ENCODE measurements at places on chromosomes 7 and 10.

DNA sequence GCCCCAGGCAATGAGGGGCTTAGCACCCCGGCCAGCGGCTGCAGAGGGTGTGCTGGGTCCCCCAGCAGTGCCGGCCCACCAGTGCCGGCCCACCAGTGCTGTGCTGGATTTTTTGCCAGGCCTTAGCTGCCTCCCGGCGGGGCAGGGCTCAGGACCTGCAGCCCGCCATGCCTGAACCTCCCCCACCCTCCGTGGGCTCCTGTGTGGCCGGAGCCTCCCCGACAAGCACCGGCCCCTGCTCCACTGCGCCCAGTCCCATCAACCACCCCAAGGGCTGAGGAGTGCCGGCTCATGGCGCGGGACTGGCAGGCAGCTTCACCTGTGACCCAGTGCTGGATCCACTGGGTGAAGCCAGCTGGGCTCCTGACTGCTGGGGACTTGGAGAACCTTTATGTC lies 3.5 kb upstream of the ACSL5 start:
- no peak for DNase-seq

- no peak for DNase-seq
Observed at GRCh38 chr10:96846395-96846794, 14.3 kb downstream of the LCOR start.

DNA sequence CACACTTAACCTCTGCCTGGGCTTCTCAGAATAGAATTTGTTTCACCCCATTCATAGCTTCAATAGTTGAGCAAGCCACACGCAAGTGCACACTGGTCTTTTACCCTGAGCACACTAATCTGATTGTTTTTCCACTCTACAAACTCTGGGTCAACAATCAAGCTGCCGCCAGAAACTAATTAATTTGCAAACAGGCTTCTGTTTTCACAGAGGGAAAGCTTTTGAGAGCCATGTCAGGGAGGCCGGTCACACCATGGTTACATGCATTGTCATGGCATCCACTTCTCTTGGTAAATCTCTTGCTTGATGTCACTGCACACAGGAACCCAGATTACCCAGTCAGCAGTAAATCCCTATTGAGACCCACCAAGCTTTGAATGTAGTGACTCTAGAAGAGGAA lies 154.2 kb downstream of the SEMA3A start:
- DNase-seq = peak; percentile 23

DNA sequence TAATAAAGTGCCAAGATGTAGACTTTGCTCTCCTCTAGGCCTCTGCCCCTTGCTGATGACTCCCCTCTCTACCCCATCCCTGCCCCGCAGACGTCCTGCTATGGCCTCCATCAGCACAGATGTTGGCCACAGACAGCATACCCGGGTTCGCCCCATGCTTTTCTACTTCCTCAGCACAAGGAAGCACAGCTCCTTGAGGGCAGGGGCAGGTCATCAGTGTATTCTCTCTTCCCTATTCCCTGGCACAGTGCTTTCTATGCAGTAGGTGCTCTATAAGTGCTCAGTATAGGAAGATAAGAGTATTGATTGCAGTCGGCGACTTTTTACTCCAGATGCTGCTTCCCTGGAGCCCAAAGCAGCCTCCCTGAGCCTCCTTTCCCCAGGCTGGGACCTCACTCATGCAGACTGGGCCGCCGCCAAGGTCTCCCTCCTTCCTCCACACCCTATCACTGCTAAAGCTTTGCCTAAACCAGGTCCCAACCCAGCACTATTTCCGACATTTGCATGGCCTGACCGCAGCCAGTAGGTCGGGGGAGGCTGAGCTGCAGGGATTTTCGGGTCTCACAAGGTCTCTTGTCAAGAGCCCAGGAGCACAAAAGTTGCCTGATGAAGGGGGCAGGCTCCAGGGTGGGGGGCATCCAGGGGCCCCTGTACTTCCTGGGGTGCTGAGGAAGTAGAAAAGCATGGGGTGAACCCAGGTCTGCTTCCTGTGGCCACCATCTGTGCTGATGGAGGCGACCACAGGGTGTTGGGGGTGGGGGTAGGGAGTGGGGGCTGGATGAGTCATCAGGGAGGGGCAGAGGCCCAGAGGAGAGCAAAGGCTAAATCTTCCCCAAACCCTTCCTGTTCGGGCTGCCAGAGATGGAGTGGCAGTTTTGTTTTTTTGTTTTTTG lies 8.0 kb downstream of the CALHM3 start:
- DNase-seq = no peak

- DNase-seq = no peak
Observed at GRCh38 chr7:84112771-84113170, 81.8 kb downstream of the SEMA3A start.

DNA sequence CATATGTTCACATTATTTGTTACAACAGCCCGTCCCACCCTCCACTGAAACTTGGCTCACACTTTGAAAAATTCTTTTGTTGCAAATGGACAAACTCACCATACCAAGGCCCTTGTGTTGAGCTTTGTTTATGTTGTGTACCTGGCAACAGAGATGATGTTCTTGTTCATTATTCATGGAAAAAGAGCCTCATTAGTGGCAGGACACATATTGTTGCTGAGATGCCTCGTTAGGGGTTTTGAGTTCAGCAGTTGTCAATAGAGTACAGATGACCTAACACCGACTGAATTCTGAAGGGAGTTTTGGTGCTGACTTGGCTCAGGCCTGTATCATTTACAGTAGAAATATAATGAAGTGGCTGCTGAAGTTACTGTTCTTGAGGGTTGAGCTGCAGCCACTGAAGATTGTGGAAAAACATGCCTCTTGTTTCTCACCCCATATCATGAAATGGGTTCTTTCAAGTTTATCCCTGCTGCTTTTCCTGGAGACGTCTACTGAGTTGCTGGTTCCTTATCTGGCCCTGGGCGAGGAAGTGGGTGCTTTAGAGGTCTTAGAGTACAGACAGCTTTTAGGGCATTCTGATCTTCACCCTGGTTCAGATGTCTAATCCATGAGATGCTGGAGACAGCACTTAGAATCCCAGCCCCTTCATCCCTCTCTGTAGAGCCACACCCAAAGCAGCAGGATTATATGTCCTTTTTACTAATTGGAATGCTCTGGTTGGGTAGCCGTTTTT lies 149.7 kb downstream of the WNT2 start:
- no peak for DNase-seq

GRCh38 chr7:139854124-139854511 lies 25.1 kb downstream of the TBXAS1 start:
- DNase-seq = no peak

DNA sequence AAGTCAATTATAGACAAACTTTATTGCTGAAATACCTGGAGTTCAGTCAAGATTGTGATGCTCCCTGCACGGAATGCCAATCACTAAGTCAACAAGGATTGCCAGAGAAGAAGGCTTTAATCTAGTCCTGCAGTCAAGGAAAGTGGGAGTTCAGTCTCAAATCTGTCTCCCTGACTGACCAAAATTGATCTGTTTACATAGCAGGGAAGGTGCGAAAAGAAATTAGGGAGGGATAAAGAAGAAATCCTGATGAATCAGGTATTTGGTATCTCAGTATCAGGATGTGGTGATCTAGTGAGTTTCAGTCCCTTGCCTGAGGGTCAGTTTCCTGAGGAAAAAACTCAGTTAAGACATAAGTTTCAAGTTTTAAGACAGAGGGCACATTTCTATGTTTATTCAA lies 2.1 kb upstream of the AKR1D1 start:
- no peak for DNase-seq

GRCh38 chr10:60807499-60807898 lies 29.2 kb downstream of the CDK1 start:
- DNase-seq = no peak

DNA sequence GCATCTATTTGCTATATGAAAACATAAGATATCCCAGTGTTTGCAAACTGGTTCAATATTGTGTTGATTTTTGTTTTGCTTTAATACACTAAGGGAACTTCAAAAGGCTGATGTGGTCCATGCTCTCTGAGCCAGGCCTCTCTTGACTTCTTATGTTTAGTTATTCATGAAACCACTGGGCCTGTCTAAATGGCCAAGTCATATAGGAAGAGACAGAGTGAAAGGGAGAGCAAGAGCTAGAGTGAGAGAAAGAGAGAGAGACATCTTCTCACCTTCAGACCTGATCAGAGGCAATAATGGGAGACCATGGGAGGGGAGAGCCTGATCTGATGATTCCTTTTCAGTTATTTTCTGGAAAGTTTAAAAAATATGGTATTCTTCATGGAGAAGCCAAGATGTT lies 6.1 kb upstream of the FAS start:
- DNase-seq = no peak

DNA sequence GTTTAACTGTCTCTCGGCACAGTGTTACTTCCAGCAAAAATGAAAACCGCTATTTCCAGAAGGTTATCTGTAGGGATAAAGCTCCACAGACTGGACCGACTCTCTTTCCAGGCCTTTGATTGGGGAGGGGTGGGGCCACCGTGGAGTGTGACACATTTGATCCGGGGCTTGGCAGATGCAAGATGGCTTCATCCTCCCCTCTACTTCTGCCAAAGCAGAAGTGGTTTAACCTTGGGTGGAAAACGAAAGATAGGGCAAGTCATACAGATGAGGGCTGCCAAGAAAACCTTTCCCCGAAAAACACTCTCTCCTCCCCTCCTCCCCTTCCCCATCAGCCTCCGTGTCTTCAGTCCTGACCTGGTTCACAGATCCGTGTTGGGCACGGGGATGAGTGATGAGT lies 139.7 kb upstream of the SH2B2 start:
- DNase-seq = no peak

DNA sequence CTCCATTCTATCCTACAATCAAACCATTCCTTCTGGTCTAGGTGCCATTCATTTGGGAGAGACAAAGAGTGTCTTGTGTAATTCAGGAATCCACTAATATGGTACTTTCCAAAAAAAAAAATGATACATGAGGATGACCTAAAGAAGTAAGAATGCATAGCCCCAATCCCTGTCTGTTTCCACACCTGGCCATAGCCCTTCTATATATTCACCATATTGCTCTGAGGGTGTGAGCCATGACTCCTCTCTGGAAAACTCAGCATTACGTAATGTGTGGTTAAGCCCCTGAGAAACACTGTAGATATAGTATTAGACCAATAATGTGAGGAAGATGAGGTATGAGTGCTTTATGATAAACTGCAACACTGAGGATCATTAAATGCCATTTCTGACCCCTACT lies 592.7 kb downstream of the INHBA start:
- no peak for DNase-seq

DNA sequence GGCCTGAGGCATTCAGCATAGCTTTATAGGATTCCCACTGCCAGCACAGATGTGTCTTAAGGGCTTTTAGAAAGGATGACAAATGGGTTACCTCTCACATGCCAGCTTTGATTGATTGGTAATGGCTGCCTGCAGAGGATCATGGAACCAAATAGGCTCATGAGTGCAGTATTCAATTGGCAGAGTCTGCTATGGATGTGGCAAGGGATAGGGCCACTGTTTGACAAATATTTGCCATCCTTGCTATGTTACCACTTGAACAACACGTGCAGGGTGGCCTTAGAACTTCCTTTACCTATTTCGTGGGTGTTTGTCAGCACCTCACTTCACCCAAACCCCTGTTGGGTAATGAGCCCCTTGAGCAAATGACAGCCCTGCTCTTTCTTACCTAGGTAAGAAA lies 139.2 kb downstream of the C10orf105 start:
- DNase-seq = no peak

DNA sequence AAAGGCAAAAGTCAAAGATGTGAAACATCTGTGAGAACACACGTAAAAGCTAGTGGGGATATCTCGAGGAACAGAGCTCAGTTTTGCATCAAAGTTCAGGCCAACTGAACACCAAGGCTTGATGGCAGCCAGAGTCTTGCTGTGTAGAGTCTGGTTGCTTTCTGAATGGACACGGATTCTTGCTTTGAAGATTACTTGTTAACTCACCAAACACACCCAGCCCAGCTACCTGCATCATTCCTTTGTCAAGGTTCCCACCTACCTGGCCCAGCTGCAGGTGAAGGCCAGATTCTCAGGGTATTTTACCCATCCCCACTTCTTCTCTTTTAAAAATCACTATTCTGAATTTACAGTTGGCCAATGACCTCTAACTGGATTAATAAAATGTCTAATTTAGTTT lies 174.4 kb upstream of the PHYHIPL start:
- DNase-seq = no peak

GRCh38 chr7:81607987-81608386 lies 161.9 kb downstream of the HGF start:
- no peak for DNase-seq

DNA sequence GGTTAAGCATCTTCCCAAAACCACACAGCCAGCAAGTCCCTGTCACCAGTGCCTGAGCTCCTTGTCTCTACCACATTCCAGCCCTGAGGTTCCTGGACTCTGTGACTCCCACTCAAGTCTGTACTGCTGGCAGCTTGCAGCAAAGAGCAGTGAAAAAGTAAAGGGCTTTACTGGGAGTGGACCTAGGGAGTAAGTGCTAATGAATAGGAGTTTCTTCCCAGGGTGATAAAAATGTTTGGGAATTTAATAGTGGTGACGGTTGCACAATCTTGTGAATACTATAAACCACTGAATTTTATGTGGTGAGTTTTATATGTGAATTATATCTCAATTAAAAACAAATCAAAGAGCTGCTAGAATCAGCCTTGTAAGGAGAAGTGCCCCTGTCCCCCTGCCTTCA lies 22.6 kb downstream of the HSPA12A start:
- no peak for DNase-seq

GRCh38 chr7:47902013-47902412 lies 46.3 kb downstream of the PKD1L1 start:
- no peak for DNase-seq

DNA sequence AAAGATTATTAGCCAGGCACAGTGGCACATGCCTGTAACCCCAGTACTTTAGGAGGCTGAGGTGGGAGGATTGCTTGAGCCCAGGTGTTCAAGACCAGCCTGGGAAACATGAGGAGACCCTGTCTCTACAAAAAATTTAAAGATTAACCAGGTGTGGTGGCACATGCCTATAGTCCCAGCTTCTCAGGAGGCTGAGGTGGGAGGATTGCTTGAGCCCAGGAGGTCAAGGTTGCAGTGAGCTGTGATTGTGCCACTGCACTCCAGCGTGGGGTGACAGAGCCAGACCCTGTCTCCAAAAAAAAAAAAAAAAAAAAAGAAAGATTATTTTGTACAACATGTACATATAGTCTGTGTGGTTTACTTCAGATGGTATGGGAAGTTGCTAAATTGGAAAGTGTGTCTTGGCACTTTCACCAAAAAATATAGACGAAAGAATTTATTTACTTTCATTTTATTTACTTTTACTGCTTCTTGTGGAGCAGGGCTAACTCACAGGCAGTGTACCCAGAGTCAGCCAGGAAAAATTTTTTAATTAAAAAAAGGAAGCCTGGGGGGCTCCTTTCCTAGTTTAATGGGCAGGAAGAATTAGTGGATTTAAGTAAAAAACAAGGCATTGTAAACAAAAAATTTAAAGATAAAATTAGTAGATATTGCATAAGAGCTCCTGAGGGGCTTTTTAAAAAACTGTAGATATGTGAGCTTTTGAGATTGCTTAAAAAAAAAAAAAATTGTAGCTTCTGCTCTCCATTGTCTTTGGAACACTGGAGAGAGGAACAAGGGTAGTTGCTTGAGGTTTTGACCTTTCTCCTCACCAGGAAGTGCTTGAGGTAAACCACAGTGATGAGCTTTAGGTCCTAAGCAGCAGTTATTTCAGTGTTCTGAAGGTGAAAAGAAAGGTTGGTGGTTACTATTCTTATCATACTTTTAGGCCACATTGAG lies 44.6 kb upstream of the VDAC2 start:
- no peak for DNase-seq

- no peak for DNase-seq
Observed at GRCh38 chr7:17957871-17958270, 17.6 kb upstream of the SNX13 start.

GRCh38 chr7:129264534-129264933 lies 39.7 kb downstream of the AHCYL2 start:
- no peak for DNase-seq

GRCh38 chr10:95289921-95290421 lies 832 bp downstream of the PDLIM1 start:
- DNase-seq = no peak
